Astrocyte (in vitro differentiated cells and primary cell): ENCODE measurements at places on chromosomes 7 and 10. TPM values are rescaled to one million over a fixed set of nuclear protein-coding genes. Genes with fewer than 3 reads are reported as not detected.

DNA sequence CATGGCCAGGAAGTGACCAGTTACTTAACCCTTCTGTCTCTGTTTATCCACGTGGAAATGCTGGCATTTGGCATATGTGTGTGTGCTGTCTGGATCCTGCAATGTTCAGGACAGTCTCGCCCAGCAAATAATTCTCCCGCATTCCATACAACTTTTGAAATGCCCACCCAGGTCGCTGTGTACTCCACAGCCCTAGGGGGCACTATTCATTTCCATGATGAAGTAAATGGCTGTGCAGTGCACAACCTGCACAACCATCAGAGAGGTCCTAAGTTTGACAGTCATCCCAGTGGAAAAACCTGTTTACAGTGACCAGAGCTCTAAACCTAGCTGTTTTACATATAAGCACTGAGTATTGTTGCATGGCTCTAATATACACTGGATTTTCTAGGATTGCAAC is 38.1 kb downstream of the ZNF503 start:
- DNase-seq, result no peak

GRCh38 chr7:134370135-134370534 is 53.4 kb upstream of the SLC35B4 start:
- no peak for DNase-seq

DNA sequence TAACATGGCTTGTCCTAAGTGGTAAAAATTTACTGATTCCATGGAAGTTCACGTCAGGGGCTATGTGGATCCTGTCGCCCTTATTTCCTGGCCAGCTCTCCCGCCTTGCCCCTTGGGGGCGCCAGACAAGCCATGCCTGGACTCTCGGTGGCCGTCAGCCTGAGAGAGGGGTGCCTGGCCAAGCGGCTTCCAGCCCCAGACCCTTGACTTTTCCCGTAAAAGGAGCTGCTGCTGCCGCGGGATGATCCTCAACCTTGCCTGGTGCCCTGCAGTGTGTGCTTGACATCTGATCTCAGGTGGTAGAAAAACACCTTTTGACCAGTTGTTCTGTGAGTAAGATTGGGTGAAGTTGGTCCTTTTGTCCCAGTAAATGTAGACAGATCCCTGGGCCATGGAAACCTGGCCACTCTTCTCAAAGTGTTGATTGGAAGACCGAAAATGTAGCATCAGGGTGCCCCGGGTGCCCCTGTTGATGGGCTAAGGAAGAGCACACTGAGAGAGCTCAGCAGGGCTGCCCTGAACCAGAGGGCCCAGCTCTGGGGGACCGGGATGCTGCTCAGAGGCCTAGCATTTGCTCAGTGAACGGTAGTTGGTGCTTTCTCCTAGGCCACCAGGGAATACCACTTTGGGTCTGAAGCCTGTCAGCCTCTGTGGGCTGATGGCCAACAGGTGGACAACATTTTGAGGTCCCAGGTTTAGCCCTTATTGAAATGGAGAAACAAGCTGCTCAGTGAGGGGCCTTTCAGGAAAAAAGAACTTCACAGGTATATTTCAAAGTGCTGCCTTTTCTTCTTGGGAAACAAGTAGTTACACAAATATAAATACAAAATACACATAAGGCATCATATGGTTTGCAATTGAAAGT is 162.5 kb downstream of the LRMDA start:
- no peak for DNase-seq

GRCh38 chr10:43041422-43042342 is 35.2 kb upstream of the RET start:
- DNase-seq, result no peak

DNA sequence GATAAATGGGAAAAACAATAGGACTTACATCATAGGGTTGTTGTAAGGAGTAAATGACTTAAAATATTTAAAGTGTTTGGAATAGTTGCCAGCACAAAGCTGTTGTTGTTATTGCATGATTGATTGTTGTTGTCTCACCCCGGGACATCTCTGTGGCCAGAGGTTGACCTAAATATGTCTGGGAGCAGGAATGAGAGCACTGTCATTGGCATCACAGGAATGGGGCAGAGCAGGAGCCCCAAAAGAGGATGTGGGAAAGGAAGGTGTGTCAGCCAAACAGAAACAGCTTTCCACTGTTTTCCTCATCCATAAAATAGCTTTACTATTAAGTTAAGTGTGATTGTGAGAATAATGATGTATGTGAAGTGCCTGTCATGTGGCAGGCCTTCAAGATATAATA is 121.6 kb downstream of the TMEM168 start:
- no peak for DNase-seq

The AIMP2 gene
- total RNA-seq, result 46.9 and 48.3 TPM in 2 replicates

DNA sequence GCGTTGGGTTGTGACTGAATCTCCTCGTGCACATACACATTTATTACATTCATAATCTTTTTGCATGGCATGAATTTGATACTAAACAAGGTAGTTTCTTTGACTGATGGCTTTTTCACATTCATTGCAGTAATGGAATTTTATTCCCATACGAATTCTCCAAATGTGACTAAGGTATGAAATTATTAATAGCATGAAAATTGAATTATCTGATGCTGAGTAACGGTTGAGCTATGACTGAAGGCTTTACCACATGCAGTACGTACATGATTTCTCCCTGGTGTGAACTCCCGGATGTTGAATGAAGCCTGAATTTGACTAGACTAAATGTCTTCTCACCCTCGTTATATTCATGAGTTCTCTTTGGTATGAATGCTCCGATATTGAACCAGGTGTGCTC is 104.4 kb upstream of the C1GALT1 start:
- DNase-seq, result no peak

The ARHGEF35 gene
- total RNA-seq, result 4.4 and 5.0 TPM in 2 replicates

The ZNF804B gene
- total RNA-seq, result not detected in 2 replicates

DNA sequence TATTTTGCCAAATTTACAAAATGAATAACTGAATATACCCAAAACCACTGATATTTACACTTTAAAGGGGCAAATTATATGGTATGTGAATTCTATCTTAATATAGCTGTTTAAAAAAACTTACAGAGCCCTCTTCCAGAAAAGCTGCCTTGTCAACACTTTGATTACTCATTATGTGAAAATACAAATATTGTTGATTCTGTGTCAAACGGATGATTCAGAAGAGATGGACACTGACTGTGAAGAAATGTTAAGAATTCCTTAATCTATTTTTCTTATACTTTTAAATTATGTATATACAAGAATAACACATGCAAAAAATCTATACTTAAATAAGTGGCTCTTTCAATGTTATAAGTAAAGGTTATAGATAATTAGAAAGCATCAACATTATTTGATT is 41.5 kb downstream of the SMURF1 start:
- DNase-seq, result no peak

The CYP2C19 gene
- not detected in 2 replicates for total RNA-seq

The LRRC27 gene
- total RNA-seq, result 7.8 and 8.0 TPM in 2 replicates

DNA sequence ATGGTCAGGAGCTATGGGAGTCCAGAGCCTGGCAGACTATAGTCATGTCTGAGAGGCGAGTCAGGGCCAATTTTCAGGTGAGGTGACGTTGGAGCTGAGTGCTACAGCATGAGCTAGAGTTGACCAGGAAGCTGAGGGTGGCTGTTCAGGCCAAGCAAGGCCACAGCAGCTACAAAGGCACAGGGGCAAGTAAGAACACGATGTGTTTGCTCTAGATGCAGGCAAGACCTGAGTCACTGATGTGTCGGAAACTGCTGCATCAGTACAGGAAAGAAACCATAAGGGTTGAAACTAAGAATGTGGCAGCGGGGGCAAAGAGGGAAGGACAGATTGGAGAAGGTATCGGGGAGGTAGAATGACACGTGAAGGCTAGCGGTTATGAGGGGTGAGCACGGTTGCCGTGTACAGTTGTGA is 11.8 kb upstream of the RRP12 start:
- no peak for DNase-seq

The CEP55 gene
- 2.0 and 3.7 TPM in 2 replicates for total RNA-seq

The MYH16 gene
- 0.11 and 0.24 TPM in 2 replicates for total RNA-seq

- DNase-seq, result no peak
Measured at GRCh38 chr7:148266795-148267194, 323.8 kb upstream of the C7orf33 start.

GRCh38 chr10:72259491-72260238 is 14.1 kb upstream of the DDIT4 start:
- peak; percentile 29 for DNase-seq
